ENCODE measurements at places on chromosomes 4 and X. TPM values are rescaled to one million over a fixed set of nuclear protein-coding genes. Genes with fewer than 3 reads are reported as not detected.

SPANXB1 gene
- not detected for total RNA-seq

FGD1 gene
- 18.0 TPM for total RNA-seq

AGA gene
- total RNA-seq = 16.9 TPM

RGN gene
- 1.4 TPM for total RNA-seq

ZNF275 gene
- 11.0 TPM for total RNA-seq

NALF2 gene
- total RNA-seq = not detected

GRCh38 chr4:54669831-54670230, 12.1 kb downstream of the KIT start:
- peaks cover 8% of the 10 kb centered on the region for H3K27me3 ChIP-seq
- H3K4me1 ChIP-seq = no peaks in the 10 kb centered on the region
- H3K36me3 ChIP-seq = no peaks in the 10 kb centered on the region
- no peak overlapping the region for H3K4me3 ChIP-seq
- no peak for DNase-seq
- no peak overlapping the region for H3K27ac ChIP-seq

DNA sequence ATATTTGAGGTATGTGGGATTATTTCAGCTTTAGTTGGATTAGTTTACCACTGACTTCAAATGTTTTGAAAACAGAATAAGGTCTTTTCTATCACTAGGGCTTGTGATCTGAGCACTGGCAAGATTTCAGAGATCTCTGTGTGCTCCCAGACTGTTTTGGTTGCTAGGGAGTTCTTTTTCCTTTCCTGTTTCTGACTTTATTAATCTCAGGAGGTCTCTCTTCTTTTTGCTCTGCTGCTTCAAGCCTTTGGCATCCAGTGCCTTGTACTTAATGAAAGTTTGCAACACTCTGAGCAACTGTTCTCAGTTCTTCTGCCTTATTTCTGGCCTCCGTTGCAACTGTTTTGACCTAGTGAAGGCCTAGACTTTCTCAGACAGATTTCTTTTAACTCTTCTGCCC, 32.1 kb upstream of the PAQR3 start:
- no peak for DNase-seq
- H3K4me3 ChIP-seq = no peak overlapping the region
- no peaks in the 10 kb centered on the region for H3K4me1 ChIP-seq
- H3K27me3 ChIP-seq = peaks cover 4% of the 10 kb centered on the region
- H3K27ac ChIP-seq = no peak overlapping the region

- no peak overlapping the region for H3K27ac ChIP-seq
- H3K27me3 ChIP-seq = peaks cover 5% of the 10 kb centered on the region
- H3K4me3 ChIP-seq = no peak overlapping the region
- no peaks in the 10 kb centered on the region for H3K36me3 ChIP-seq
These were observed 48.2 kb upstream of the KLF3 start for GRCh38 chr4:38615847-38616246.

- no peaks in the 10 kb centered on the region for H3K27me3 ChIP-seq
- peak within 1 kb of the TSS; percentile 59 for H3K27ac ChIP-seq
- H3K36me3 ChIP-seq = no peaks in the 10 kb centered on the region
- DNase-seq = peak; percentile 88
- H3K4me1 ChIP-seq = peaks cover 38% of the 10 kb centered on the region
These were observed at the start of gene LDB2 for GRCh38 chr4:16897991-16898827. LDB2 (minus strand) TSS chr4:16898645.

DNA sequence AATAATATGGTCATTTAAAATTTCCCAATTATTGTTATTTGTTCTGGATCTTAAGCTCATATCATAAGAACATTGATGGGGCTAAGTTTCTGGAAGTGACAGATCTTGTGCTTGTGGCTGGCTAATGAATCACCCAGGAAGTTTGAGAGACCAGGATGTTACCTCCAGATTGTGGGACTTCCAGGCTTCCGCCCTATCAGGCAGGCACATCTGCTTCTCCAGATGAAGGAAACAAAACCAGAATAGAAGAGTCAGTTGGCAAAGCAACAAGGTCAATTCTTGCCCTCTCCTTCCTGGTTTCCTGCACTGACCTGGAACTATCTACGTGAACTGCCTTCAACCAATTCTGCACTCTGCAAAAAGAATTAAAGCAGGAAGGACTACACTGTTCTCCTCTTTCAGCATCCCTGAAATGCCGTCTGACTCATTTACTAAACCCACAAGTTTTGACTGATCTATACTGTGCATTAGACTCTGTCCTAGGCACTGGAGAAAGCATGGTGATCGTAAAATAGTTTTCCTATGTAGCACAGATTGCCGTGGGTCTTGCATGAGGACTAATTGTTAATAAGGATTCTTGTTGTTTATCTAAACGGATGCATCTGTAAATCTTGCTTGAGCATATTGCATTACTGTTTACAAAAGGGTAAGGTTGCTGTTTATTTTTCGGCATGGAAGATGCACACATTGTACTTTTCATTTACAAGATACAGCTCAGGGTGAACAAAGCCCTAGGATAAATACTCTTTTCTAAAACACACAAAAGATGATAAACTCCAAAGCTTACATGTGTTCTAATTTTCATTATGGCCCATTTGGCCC, 74.6 kb downstream of the AMELX start:
- H3K27me3 ChIP-seq = no peaks in the 10 kb centered on the region
- H3K36me3 ChIP-seq = no peaks in the 10 kb centered on the region
- DNase-seq = peak; percentile 55
- peaks cover 14% of the 10 kb centered on the region for H3K4me1 ChIP-seq

DNA sequence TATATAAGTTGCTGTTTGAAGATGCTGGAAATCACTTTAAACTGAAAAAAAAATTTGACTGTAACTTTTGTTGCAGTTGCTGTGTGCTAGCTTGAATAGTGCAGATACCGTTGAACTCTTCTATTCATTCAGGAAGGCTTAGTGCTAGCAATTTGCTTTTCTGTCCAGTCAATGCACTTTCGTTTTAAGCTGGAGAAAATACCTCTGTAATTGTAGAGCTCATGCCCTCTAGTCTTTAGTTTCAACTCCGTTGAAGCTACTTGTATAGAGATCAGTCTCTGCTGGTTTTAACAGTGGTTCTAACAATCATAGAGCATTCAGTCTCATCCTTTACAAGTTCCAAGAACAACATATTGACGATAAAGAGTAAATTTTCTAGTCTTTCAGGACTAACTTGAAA, 49.0 kb upstream of the TRPC3 start:
- DNase-seq = no peak
- no peaks in the 10 kb centered on the region for H3K36me3 ChIP-seq

DNA sequence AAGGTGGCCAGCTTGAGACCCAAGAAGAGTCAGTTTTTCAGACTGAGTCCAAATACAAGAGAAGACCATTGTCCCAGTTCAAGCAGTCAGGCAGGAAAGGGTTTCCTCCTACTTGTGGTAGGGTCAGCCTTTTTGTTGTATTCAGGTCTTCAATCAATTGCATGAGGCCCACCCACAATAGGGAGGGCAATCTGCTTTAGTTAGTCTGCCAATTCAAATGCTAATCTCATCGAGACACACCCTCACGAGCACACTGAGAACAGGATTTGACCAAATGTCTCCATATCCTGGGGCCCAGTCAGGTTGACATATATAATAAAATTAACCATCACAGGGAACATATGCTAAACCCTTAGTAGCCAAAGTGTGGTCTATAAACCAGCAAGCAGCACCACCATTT, 75.3 kb upstream of the FRMPD3 start:
- no peaks in the 10 kb centered on the region for H3K27me3 ChIP-seq
- H3K4me3 ChIP-seq = no peak overlapping the region
- H3K36me3 ChIP-seq = no peaks in the 10 kb centered on the region
- no peaks in the 10 kb centered on the region for H3K4me1 ChIP-seq

DNA sequence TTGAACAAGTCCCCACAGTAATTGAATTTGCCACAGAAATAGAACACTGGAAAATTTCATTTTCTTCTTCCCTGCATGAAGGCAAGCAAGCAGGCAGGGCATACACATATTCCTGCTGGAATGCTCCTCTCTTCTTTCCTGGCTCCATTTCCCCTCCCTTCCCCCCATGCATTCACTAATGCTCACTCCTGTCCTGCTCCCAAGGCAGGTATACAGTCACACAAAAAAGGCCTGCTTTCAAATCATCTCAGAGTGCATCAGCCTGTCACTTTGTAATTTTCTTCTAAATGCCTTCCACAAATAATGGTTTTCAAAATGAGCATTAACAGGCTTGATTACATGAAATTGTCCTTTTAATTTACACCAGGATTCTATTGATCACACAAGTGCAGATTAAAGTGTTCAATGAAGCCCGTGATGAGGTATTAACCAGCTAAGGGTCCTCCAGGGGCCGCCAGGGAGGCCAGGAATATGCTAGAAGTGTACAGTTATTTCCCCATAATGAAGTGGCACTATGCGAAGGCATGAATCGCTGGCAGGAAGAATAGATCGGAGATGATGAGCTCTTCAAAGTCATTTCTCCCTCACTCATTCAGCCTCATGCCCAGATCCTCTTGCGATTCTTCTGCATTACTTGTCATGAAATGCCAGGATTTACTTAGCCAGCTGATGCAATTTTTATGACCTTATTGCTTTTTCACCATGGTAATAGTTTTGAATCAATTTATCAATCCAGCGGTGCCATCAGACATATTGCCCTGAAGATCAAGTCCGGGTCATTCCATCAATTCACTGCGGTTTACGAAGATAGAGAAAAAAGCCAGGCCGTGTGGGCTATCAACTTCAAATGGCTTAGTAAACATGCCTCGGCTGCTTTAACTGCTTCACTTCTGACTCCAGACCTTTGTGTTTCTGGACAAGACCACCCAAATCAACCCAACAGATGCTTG, 243.5 kb downstream of the GPAT3 start:
- H3K4me3 ChIP-seq = no peak overlapping the region
- no peaks in the 10 kb centered on the region for H3K4me1 ChIP-seq
- no peaks in the 10 kb centered on the region for H3K27me3 ChIP-seq

DNA sequence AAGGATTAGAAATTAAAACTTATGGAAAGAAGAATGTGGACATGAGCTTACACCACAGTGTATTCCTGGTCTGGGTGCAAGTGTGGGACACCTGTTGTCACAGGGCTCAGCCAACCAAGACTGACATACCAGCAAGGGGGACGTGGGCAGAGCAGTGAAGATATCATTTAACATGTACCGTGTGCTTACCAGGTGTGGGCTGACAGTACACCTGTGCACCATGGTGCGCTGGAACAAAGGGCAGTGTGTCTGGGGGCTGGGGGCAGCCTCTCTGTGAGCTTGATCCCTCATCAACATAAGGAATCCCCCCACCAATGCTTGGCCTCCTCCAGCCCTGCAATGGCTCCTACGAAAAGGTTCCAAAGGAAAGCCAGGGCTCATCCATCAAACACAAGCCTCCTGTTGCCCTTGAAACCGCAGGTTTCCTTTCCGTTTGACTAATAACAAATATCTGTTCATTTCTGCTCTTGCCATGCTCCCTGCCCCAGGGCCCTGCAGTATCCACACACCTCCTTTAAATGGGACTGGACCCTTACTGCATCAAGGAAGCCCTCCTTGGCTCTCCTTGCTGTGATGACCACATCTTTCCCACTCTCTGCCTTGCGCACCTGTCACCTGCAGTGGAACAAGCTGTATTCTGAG, 16.7 kb downstream of the EVC2 start:
- H3K4me1 ChIP-seq = no peaks in the 10 kb centered on the region
- H3K27ac ChIP-seq = no peak overlapping the region
- H3K4me3 ChIP-seq = no peak overlapping the region
- peaks cover 34% of the 10 kb centered on the region for H3K36me3 ChIP-seq

Data from endothelial cell of umbilical vein (primary cell).